BE2C (cell line): ENCODE measurements at places on chromosomes 12 and 14.

DNA sequence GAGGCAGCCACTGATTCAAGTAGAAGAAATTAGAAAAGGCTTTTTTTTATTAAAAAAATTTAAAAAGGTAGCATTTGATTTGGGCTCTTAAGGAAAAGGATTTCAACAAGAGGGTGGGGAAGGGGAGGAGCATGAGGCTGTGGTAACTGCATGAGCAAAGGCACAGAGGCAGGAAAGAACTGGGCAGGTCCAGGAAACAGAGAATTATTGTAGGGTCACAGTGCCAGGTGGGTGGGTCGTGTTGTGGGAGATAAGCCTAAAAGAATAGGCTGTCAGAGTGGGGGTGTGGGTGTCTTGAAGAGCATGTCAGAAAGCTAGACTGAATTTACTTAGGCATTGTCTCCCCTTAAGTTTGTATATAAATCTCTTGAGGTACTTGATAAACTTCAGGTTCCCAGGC lies 7.8 kb downstream of the LIMA1 start:
- no peak for DNase-seq

DNA sequence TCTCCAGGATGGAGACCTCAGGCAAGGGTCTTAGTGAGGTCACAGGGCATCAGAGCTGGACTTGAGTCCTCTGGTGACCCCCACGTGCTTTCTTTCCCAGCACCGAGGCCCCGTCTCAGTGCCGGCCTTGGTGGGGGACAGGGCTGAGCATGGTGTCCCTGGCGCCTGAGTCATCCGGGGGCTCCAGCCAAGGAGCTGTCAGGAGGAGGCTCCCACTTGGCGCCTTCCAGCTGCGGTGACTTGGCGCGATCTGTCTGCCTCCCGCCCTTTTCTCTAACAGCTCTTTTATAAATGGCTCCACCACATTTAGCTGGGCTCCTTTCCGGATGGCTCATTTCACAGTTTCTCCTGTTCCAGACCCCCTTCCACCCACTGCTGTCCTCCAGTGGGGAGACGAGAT lies 60.4 kb downstream of the PRMT8 start:
- no peak for DNase-seq

DNA sequence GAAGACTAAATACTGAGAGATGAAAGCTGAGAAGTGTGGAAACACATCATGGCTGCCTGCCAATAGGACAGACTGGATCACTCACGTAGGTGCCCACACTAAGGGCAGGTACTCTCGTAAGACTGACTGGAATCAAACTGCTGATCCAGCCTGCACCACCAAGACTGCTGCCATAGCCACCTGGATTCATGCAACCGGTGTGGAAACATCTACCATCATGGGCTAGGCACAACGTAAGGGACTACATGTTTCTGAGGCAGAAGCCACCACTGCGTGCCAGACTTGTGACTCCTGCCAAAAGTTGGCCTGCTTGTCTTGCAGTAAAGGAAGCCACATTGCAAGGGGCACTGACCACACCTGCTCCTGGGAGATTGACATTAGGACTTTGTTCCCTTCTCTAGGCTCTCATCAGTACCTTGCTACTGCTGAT lies 3.8 kb downstream of the POMT2 start:
- no peak for DNase-seq

- DNase-seq: no peak
Observed at GRCh38 chr12:65125247-65125646, 4.1 kb upstream of the WIF1 start.

- no peak for DNase-seq
Observed at GRCh38 chr14:37083599-37083998, 88.8 kb downstream of the SLC25A21 start.
